ENCODE measurements at places on chromosomes 2 and 18. TPM values are rescaled to one million over a fixed set of nuclear protein-coding genes. Genes with fewer than 3 reads are reported as not detected.

Gene PKP4
- 24.3 TPM for total RNA-seq

Gene L3MBTL4
- total RNA-seq = 0.05 TPM

Gene IMPA2
- 80.3 TPM for total RNA-seq

Gene ACMSD
- total RNA-seq = not detected

Gene TUBA4B
- total RNA-seq = 0.10 TPM

Gene SH3RF3
- 0.68 TPM for total RNA-seq

Gene SLC5A7
- not detected for total RNA-seq

Gene MEIS1
- total RNA-seq = 1.6 TPM

Gene CCNT2
- total RNA-seq = 8.7 TPM

Gene SCN3A
- 0.02 TPM for total RNA-seq

Gene TRIB2
- total RNA-seq = 1.1 TPM

All from A549 treated with AZD2906 at 1 μM for 4 hours (cell line).